ELF-1 (cell line): ENCODE measurements at places on chromosomes 11 and 22.

DNA sequence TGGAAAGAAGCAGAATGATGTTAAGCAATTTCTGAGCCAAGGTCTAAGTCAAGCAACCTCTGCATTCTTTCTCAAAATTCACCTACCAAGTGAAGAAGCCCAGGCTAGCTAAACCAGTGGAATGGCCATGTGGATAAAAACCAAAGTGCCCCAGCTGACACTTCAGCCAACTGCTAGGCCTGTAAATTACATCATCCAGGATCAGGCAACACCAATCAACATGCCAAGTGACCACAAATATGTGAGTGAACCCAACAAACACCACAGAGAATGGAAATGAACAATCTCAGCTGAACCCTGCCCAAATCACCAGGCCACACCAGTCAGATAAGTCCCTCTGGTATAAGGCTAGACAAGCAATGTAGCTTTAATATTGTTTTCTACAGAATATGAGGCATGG, 25.1 kb upstream of the FJX1 start:
- no peak for DNase-seq

DNA sequence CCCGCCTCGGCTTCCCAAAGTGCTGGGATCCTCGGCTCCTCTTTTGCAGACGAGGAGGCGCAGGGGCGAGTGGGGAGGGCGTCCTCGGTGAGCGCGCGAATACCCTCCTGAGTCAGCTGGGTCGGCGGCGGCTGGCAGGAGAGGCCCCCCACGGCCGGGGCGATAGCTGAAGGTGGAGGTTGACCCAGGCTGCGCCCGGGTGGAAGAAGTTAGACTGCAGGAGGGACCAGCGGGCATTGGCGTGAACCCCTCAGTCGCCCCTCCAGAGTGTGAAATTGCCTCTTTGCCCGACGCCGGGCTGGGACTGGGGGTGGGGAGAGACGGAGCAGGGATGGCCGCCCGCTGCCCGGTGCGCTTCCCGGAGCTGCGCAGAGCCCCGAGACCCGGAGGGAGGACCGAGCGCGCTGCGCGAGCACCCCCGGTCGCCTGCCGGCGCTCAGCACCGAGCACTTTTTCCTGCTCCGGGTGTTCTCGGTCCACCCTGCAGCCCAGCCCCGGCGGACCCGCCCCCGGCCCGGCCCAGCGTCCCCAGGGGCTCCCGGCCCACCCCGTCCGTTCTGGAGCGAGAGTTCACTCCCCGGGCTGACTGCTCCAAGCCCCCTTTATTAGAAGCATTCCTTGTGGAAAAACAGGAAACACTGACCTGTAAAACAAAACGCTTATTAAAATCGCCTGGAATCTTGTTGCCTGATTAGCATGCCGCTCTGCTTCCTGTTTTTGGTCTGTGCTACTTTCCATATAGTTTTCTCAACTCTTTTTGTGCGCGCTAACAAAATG, 13.7 kb upstream of the CPT1A start:
- DNase-seq = peak; percentile 64

- DNase-seq = no peak
Measured at GRCh38 chr22:47352920-47353700, 590.7 kb downstream of the TBC1D22A start.

DNA sequence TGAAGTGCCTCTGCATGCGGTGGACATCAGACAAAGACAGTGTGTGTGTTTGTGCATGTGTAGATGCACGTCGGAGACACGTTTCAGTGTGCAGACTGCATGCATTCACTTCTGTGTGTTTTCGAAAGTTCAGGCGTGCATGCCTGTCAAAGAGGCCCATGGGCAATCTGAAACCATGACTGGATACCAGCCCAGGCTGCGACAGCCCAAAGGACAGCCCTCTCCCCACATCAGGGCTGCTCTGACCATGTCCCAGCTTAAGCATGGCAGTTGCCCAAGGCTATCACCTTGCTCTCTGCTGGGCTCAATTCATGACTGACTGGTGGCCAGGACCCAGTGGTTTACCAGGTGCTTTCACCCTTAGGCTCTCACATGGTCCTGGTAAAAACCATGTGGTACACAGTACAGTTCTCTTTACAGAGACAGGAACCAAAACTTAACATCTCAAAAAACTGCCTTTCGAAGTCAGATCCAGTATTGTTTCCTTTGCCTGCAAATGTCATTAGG, 423.7 kb upstream of the CADM1 start:
- DNase-seq = no peak

GRCh38 chr11:117479372-117479771, 151.7 kb downstream of the CEP164 start:
- no peak for DNase-seq

DNA sequence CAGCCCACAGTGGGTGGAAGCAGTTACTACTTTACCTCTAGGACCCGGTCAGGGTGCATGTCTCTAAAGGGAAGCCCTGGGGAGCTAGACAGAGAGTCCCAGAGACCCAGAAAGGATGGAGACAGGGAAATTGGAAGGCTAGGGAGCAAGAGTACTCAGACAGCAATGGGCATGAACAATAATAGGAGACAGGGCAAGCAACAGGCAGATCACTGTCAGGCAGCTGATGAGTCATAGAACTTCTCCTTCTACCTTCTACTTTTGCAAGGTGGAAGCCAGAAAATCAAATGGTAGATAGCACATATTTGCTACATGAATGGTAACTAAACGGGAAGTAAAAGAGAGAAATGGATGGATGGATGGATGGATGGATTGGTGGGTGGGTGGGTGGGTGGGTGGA, 19.6 kb downstream of the CD5 start:
- DNase-seq = no peak

GRCh38 chr11:2516276-2517015, 71.6 kb downstream of the KCNQ1 start:
- no peak for DNase-seq

GRCh38 chr11:110990311-110990710, 255.2 kb upstream of the POU2AF2 start:
- no peak for DNase-seq

DNA sequence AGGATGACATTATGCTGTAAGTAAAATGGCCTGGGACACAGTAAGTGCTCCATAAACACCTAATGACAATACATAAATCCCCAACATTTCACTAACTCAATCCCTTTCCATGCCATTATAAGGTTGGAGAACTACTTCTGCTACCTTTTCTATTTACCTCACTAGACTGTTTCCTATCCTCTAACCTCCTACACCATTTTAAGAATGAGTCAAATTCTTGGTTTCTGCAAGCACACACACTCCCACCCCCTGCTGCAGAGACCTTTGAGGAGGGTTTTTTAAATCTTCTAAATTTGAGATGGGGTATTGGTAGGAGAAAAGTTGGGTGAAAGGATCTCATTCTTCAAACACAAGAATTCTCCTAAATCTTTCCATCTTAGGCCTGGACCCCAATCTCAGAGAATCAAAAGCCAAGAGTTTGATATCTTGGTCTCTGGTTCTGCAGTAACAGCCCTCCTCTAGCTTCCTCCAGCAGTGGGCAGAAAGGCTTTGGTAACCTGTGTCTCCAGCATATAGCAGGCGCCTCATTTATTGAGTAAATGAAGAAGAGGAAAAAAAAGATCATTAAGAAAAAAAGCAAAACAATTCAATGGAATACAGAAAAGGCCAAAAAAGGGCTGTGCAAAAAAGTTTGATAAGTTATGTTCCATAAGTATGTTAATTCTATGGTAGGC, 42.3 kb downstream of the SYTL2 start:
- no peak for DNase-seq

- no peak for DNase-seq
Measured at GRCh38 chr11:387193-387793, 6.7 kb upstream of the PKP3 start.

GRCh38 chr22:16949561-16949960, 58.5 kb downstream of the GAB4 start:
- no peak for DNase-seq

DNA sequence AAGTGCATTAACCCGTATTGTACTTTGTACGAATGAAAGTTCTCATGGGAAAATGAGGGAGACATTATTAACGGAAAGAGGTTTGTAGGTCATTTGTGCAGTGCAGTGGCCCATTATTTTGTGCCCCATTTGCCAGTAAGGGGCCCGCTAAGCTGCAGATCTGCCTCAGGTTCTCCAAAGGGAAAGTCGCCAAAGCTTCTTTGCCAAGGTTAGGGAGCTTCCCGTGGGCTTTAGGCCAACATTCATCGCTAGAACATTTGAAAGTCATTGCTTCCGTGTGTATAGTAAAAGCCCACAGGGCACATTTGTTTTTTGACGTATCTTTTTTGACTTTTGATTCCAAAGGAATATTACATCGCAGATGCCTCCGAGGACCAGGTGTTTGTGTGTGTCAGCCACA, 61.0 kb upstream of the SORL1-AS1 start:
- DNase-seq = no peak

- DNase-seq = no peak
Measured at GRCh38 chr22:50162391-50162956, 8.1 kb upstream of the PANX2 start.

DNA sequence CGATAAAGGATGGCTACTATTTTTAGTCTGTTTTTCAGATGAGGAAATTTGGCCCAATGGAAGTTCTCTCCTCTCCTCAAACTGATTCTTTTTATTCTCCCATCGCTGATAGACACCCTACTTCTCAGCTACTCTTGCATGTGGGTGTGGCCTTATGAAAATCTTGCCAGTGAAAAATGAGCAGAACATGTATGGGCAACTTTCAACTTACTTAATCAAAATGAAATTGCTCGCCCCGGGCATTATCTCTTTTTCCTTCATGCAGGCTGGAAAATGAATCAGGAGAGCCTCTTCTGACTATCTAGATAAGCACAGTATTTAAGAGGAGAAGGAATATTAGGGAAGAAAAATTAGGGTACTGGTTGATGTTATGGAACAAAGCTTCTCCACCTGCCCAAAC, 2354.7 kb upstream of the RAG2 start:
- no peak for DNase-seq

- no peak for DNase-seq
Measured at GRCh38 chr22:42367980-42368378, 64.2 kb downstream of the NFAM1 start.

GRCh38 chr11:119749006-119749565, 20.1 kb upstream of the NECTIN1 start:
- no peak for DNase-seq

DNA sequence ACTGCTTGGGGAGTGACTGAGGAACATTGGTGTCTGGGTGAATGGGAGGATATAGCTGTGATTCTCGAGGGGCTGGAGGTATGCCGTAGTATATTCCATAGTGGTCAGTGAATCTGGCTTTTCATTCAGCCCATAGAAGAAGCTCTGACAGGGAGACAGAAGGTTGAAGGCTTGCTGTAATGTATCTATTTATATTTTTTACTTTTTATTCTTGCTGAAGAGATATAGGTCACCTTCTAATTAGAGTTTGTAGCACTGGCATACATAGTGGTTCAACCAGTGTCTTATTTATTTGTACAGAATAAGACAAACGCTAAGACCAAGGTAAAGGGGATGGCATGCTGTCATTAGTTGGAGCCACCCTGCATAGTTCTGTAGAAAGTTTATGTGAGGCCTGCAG, 10.0 kb downstream of the TRIM44 start:
- no peak for DNase-seq

DNA sequence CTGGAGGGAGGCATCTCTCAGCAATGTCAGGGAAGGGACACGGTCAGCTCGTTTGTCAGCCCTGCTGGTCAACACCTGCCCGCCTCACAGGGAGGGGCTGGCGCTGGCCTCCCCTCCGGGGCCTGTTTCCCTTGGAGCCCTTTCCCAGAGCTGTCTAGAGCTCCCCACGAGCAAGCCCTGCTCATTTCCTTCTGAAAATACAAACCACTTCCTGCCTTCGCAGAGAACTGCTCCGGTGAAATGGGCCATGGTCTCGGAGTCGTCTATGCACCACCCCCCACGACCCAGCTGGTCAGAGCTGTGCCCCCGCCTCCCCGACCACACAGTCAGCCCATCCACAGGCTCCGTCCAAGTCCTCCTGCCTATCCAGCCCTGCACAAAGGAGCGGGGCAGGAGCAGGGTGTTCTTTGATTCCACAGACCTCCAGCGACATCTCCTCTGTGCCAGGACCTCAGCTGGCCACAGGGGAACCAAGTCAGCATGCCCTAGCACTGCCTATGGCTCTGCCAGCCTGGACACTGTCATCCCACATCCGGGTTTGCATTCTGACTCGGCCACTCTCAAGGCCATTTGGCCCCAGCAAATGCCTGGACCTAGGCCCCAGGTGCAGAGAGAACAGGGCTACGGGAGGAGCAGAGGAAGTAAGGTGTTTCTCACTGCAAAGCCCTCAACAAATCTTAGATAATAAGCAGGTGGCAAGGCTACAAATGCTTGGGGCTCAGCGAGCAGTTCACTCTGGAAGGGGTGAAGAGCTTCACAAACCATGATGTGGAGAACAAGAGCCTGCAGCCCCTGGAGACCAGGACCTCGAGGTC, 82.1 kb upstream of the WNT11 start:
- no peak for DNase-seq
